Smooth muscle cell of the brain vasculature (primary cell): ENCODE measurements at places on chromosomes 4 and X.

DNA sequence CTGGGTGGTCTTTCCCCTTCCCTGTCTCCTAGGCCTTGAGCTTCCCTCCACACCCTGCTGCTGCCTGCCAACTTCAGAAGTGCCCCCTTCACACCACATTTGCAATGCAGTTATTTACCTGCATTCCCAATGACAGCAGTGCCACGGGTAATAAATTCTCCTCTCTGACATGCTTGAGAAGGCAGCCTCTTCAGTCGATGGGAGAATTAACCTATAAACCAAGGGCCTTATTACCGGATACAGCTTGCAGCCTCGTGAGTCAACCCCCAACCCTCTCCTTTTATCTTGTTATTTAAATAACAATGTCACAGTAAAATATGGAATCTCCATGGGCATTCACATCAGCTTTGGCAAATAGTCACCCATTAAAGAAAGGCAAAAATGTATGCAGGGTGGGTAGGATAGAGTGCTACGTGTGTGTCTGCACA lies 34.7 kb upstream of the LGI2 start:
- no peak for DNase-seq

- no peak for DNase-seq
Measured at GRCh38 chrX:23434356-23434884, 99.8 kb downstream of the PTCHD1 start.

DNA sequence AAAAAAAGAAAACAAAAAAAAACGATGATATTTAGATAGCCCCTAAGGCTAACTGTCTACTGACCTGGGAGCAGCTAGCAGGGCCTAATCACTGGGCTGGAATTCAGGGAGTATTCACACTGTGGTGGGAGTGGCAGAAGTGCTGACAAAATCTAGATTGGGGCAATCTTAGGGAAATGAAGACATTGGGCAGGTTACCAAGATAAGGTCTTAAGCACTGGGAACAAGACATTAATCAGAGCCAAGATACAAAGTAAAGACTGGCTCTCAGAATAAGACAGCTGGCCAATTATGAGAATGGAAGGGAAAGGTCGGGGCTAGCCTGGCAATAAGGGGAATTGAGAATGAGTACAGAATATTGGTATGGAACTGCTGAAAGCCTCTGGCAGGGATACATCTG lies 100.2 kb upstream of the GRIA3 start:
- no peak for DNase-seq

DNA sequence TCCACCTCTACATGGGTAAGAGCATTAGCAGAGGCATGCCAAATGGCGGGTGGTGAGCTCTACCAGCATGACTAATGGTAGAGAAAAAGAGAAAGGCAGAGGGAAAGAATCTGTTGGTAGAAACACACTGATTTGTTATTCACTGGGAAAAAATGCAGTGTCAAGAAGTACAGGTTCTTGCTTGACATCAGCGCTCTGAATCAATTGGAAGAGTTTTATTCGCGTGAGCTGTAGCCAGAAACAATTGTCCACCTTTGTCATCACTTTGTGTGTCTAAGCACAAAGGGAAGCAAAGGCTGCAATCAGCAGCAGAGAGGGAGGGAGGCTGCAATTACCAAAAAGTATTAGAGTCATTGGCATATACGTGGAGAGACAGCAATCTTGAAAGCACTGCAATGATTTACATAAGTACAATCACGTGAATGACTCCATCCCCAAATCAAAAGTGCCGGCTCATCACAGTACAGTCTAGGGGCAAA lies 67.7 kb upstream of the HS3ST1 start:
- no peak for DNase-seq

GRCh38 chrX:7071390-7071789 lies 76.1 kb upstream of the STS start:
- DNase-seq, result no peak

- DNase-seq, result no peak
Measured at GRCh38 chrX:63750811-63751210, 34.2 kb downstream of the ARHGEF9 start.

GRCh38 chr4:162977788-162978187 lies 188.9 kb downstream of the NAF1 start:
- no peak for DNase-seq

DNA sequence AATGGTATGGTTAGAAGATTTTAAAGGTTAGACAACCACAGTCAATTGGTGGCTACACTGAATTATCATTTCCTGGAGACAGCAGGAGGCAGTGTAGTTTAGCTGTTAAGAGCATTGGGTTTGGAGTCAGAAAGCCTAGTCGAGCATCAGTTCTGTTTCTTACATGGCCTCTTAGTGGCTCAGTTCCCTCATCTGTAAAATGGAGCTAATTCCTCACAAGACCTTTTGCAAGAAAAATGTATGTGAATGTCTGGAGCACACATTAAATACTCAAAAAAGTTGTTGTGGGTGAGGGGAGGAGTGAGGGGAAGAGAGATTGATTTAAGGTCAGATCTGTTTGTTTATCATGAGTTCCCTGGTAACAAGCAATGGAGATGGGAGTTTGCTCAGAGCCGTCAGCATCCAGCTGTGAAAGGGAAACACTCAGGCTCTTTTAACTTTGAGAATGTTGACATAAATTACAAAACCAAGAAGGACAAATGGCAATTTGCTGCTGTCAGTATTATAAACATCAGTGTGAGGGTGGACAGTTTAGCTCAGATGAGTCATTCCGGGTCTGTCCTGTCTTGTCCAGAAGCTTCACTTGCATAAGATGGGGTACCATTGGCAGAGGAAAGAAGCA lies 98.2 kb upstream of the PGRMC2 start:
- DNase-seq, result peak; percentile 77

DNA sequence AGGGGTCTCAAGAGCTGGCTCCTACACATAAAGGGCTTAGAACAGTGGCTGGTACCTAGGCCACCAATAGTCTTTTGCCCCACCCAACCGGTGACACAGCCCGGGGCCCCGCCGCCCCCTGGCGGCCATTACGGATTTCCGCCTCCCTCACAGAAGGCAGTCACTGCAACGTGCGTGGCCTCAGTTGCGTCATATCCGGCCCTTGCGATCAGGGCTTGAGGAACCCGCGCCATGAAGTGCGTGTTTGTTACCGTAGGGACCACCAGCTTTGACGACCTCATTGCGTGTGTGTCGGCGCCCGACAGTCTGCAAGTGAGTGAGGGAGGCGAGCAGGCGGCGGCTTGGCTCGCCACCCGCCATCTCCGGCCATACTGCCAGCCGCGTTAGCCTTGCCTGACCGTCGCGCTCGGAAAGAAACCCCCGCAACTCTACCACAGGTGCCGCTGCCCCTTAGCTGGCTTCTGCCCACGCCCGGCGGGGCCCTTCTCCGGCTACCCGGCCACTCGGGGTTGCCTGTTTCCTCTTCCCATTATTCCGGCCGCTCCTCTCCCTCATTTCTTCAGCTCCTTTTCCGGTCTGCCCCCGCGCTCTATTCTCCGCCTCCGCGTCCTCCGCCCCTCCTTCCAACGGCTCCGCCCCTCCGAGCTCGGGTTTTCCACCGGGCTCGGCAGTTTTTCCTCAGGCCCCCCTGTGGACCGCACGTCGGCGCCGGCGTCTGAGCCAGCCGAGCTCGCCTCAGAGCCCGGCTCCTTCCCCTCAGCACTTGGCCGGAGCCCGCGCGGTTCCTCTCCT lies at the start of gene ALG13:
Gene ALG13, plus strand, starts transcription at position 183 of the 792 bp plus-strand sequence. Its CDS starts 49 bp downstream, at position 232.
- peak; percentile 62 for DNase-seq

GRCh38 chr4:520683-521023 lies 21.6 kb downstream of the PIGG start:
- DNase-seq, result no peak

- no peak for DNase-seq
Measured at GRCh38 chr4:154565704-154566103, 2.9 kb downstream of the FGB start.

DNA sequence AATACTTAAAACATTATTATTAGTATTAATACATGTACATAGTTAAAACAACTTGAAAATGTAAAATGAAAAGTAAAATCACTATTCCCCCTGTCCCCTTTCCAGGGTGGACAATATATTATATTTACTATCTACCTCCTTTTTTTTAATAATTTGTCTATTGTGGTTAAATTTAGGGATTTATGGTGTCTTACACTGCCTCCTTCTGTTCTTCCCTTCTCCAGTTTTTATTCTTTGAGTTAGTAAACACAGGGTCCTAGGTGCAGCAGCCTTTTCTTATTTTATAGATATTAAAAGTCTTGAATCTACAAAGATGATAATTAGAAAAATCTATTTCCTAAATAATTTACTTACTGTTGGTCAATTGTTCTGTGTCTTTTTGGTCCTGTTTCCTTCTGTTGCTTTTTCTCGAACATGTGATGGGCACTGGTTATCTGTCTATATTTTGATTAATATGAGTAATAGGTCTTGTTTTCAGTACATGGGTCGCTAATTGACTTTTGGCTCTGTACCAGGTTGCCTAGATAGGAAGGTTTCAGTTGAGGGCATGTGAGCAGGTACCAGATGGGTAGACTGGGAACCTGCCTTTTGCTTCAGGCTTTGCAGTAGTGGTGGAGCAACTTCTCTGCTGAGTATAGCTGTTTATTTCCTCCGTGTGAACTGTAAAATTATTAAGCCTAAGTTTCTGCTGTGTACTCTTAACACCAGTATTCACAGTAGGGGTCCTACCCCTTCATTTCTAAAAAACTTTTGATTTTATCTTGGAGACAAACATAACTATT lies 1.1 kb downstream of the NUDT9 start:
- DNase-seq, result no peak

DNA sequence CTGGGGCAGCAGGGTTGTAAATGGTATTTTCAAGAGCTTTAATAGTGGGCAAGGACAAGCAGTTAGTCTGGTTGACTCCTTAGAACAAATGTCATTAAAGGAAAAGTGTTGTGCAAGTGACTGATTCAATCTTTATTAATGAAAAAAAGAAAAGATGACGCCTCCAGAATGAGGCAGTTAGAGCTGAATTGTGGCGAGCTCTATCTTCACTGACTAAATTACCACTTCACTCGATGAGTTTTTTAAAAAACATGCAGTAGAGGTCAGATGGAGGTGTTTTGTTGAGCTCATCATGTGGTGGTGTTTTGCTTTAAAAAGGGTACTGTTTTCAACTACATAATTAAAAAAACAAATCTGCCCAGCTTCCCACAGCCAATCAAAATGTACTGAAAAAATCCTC lies 28.1 kb upstream of the TENM3 start:
- DNase-seq, result no peak

- no peak for DNase-seq
Measured at GRCh38 chrX:5117816-5118215, 1110.9 kb downstream of the NLGN4X start.

DNA sequence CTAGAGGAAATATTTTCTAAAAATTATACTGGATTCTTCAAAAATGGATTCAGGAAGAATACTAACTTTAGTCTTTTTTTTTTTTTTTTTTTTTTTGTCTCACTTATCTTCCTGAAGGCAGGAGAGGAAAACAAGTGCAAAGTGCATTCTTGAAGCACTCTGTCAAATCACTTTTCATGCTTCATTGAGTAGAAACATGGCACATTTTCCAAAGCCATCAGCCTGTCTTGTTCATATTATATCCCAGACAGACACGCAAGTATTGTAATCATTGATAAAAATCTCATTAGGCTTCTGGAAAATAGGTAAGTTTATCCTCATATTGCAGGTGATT lies 1.2 kb downstream of the BBS12 start:
- DNase-seq, result no peak

DNA sequence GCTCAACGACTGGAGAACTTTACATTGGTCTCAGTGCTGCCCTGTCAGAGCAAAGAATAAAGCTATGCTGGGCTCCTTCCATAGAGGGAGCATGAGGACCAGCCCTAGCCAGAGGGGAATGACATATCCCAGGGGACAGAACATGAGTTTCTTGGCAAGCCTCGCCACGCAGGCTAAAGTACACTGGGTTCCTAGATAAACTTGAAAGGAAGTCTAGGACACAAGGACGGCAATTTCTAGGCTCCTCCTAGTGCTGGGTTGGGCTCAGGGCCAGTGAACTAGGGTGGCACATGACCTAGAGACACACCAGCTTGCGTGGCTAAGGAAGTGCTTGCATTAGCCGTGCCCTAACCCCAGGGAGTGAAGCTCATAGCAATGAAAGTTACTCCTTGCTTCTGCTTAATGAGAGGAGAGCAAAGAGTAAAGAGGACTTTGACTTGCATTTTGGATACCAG lies 141.0 kb downstream of the MAB21L2 start:
- DNase-seq, result peak; percentile 28

GRCh38 chr4:170589597-170590191 lies 499.9 kb upstream of the AADAT start:
- DNase-seq, result no peak

DNA sequence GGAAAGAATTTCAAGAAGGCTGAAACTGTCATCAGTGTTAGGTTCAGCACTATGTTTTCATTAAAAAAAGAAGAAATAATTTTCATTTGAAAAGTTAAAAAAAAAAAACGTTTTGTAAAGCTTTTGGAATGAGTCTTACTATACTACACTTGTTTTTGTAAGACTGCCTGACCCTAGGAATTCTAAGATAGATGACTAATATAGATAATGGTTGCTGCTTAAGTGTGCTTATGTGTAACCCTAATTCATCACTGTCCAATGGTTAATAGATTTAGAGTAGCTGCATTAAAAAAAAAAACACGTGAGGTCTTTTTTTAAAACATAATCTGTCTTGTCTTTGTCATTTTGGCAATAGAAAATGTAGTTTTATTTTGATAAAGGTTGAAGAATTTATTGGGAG lies 323.2 kb downstream of the IL1RAPL1 start:
- no peak for DNase-seq

DNA sequence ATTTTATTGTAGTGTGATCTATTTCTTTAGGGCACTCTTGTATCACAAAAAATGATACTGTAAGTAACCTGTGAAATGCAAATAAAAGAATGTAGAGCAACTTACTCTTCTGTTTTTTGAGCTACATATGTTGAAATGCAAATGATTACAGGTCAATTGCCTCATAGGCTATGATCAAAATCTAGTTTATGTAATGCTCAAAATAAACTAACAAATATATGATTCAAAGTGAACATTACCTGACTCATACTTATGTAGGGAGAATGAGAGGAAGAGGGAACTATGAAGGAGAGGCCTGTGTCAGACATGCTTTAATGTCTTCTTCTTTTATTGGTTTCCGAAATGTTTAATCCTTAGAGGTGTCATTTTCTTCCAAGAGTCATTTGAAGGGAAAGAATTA lies 5.0 kb upstream of the RPS6KA3 start:
- DNase-seq, result no peak

GRCh38 chr4:13627178-13627605 lies 333 bp downstream of the BOD1L1 start:
- DNase-seq, result no peak

- no peak for DNase-seq
Measured at GRCh38 chr4:24473309-24473721, 111.0 kb downstream of the DHX15 start.

DNA sequence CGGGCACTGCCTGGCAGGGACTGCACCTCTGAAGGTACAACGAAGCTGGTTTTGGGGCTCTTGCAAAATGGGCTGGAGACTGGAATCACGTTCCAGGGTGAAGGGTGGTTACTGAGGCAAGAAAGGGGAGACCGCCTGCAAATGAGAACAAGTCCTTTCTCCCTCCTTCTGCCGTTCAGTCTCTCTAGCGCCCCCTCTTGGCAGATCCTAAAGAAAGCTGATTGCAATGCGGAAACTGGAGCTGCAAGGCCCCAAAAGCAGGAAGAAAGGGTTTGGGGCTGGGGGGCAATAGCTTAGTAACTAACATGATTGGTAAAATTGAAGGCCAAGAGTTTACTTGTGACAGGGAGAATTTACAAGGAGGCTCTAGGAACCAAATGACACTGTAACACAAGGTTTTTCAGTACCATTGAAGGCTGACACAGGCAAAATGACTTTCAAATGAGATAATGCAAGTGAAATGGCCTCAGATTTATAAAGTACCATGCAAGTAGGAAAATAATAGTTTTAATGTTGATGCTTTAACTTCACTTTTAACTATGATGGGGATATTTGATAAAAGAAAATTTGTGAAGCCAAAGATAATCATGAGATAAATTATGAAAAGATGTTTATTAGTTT lies 222.7 kb upstream of the HAND2 start:
- no peak for DNase-seq

- DNase-seq, result no peak
Measured at GRCh38 chr4:5797866-5798265, 86.9 kb downstream of the EVC start.
